Large intestine (tissue), 12 donors: ENCODE measurements at places on chromosomes 4 and X.
A peak's percentile ranks its signal among the peaks of the same experiment; 100 is the strongest.

DNA sequence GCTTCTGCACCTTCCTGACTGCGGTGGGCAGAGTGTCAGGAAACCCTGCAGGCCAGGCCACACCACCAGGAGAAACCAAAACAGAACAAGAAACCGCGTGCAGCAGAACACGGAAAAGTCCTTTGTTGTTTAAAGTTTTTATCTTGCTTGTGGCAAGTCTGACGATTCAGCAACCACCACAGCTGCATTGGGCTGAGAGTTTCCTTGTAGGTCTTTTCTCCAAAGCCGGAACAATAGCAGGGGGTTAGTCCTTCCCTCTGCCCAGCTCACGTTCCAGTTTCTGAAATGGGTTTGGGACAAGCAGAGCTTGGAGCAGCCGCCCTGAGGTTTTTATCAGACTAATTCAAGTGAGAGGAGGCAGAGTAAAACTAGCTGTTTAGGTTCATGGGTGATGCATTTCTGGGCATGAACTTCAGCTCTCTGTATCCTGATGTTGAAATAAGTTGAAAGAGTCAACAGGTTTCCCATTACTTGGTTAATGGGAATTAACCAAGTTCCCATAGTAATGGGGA, 216.9 kb downstream of the PTTG2 start:
- DNase-seq = no peak

DNA sequence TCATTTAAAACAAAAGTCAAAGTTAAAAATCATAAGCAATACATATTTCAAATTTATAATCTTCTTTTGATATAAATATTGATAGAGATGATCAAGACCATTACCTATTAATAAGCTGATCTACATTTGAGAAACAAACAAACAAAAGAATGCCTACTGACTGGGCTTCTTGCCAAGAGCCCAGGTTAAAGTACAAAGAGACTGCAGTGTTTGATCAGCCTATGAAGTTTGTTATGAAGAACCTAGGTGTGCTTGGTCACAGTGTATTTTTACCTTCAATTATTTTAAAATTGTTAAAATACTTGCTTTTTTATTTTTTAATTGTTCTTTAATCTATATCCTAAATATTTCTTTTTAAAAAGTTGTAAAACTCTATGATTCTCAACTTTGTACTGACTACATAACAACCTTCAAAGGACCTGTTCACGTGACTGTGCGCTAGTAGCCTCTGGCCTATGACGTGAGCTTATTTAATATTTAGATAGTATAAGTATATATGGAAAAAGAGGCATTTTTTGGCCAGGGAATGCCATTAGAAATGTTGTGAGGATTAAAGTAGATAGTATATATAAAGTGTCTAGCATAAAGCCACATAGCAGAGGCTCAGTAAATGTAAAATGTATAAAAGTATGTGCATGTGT, 11.4 kb upstream of the SLC39A8 start:
- peak; percentile 36 for DNase-seq

GRCh38 chrX:28590396-28590795, 3.1 kb downstream of the IL1RAPL1 start:
- no peak for DNase-seq

- no peak for DNase-seq
These were observed 2.7 kb downstream of the EPHA5 start for GRCh38 chr4:65667506-65668041.

DNA sequence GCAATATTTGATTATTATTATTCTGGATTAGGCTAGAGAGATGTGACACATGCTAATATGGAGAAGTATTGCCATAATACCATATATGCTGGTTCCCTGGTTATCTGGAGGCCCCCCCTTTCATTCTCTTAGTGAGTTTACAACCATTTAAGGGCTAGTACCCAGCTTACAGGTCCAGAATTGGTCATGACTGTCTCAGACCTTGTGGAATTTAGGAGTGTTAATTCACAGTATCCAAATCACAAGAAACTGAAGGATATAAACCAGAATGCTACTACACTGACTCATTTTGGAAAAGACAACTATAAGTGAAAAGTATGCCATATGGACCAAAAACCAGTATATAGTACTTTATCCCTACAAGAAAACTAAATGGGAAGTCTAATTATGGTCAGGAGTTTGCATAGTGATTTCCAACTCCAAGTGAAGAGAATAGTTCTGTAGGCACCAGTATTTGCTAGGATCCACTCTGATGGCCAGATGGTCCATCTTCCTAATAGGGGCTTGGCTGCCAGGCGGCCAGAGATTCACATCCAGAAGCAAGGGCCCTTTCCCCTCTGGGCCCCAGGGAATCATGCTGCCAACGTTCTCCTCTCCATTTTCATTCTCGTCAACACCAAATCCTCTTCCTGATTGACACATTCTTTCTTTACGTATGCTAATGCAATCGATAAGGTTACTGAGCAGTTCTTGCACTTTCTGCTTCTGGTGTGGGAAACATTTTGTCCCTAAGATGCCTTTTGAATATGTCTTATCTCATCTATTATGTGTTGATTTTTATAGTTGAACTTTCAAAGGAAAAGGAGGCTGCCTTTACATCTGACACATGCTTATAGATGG, 123.6 kb downstream of the SHROOM3 start:
- no peak for DNase-seq

- no peak for DNase-seq
These were observed 36.1 kb upstream of the OTUD4 start for GRCh38 chr4:145216535-145216934.

DNA sequence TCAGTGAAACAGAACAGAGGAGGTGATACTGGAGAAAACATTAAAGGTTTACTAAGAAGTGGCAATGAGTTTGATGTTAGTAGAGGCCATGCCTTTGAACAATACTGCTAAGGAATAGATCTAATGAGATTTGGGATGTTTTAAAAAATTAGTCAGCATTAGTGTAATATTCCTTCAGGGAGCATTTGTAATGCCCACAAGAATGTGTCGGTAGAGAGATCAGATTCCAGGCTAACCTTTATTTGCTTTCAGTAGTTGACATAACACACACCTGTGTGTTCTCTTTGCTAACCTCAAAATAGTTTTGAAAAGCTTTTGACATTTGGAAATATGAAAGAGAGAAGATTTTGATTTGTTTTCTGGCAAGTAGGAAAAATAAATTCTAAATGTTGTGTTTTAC, 328.8 kb downstream of the BMPR1B start:
- no peak for DNase-seq

GRCh38 chrX:136047969-136048368, 62.7 kb downstream of the SLC9A6 start:
- no peak for DNase-seq

DNA sequence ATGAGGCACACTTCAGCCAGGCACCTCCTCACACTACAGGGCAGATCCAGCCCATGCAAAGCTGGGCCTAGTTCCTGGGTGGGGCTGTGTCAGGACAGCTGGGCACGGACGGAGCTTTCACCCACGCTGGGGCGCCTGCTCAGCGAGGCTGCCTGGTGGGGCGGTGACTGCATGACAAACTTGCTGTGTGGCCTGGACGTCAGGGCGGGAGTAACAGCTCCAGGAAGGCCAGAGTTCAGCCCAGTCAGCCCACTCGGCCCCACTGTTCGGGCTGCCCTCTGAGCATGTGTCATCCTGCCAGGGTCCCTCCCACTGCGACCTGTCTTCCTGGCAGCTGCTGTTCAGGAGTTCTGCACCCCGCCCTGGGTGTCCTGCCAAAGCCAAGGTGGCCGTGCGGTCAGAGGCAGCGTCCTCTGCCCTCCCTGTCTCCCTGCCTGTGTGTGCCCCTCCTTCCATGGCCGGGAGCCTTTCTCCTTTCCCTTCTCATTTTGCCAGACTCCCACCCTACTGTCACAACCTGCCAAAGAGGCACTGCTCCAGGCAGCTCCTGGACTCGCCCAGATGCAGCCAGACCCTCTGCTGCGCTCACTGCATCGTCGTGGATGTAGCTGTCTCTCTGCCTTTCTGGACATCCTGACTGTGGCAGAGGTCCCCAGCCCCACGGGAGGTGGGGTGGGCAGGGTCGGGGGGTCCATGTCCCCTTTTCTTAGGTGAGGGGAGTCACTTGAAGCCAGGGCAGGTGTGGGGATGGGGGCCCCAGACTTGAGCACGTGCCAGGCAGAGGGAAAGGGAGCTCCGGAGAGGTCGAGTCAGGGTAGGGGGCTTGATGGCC, 33.0 kb upstream of the KIAA0232 start:
- peak; percentile 94 for DNase-seq

DNA sequence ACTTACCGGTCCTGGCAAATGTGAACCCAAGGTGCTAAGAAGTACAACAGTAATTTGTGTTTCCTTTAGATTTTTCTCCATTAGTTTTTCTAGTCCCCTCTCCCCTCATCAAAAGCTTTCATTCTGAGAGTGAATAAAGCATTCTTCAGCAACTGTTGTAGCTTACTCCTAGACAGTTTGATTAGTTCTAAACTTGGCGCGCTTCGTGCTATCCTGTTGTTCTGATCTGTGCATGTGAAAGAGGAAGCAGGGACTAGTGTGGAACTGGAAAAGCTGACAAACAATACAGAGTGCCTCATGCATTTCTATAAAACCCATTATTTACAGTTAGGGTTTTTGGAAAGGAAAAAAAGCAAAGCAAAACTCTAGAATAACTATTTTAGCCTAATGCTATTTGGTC, 556.9 kb upstream of the SLIT2 start:
- DNase-seq = no peak

- DNase-seq = peak; percentile 58
These were observed 4.7 kb upstream of the S100P start for GRCh38 chr4:6688879-6689505.

DNA sequence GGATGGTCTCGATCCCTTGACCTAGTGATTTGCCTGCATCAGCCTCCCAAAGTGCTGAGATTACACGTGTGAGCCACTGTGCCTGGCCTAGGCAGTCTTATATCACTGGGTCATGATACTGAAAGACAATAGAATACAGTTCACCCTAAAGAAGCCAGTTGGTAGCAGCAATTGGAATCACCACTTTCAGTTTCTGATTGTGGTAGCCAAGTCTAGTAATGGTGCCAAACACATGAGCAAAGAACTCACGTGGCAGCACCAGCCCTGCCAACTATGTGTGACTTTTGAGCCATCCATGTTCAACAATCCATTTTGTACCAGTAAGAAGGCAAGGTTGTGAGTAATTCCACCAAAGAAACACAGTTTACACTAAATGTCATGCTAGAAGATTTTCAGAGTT, 548.4 kb downstream of the KLHL13 start:
- DNase-seq = peak; percentile 23

- no peak for DNase-seq
These were observed 56.0 kb upstream of the STPG2 start for GRCh38 chr4:98199247-98199646.

DNA sequence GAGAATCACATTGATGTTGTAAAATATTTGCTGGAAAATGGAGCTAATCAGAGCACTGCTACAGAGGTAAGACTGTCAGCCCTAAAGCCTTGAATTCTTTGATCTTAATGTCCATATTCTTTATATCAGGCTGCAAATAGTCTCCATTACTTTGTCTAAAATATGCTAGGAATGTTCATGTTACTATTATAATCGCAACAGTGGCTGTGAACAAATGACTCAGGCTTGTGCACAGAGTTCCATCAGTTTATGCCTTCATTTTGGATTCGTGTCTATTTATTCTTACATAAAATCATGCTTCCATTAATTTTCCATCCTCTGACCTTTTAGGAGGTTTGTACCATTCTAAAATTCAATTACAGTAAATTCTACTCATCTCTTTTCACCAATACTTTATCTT, 182.7 kb downstream of the ANK2 start:
- DNase-seq = no peak

DNA sequence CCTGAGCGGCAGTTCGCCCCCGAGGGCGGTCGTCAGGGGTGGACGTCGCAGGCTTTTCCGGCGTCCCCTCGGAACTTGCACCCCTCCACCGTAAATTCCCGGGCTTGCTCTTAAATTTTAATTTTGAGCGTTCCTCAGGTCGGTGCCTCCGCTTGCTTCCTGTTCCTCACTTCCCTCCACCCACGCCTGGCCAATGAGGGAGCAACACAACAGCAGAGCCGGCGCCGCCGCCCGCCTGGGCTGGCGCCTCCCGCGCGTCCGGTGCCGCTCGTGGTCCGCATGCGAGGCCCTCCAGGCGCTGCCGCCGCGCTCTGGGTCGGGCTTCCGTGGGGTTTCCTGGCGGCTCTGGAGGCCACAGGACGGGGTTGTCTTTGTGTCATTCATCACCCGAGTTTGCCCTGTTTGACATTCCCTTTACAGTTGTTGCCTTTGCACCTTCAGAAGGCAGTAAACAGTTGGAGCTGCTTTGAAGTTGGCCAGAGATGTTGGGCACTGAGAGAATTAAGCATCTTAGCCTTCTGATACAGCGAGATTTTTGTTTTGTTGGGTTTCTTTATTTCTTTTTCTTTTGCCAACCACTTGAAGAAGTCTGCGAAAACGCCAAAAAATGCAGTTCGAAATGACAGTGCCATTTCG, 692 bp downstream of the SPCS3 start:
- peak; percentile 77 for DNase-seq

- peak; percentile 56 for DNase-seq
These were observed 10.4 kb downstream of the AFP start for GRCh38 chr4:73446336-73446938.

GRCh38 chrX:133630362-133630761, 215.1 kb upstream of the GPC4 start:
- DNase-seq = no peak

GRCh38 chrX:36908801-36909675, 99.1 kb upstream of the FAM47C start:
- no peak for DNase-seq

DNA sequence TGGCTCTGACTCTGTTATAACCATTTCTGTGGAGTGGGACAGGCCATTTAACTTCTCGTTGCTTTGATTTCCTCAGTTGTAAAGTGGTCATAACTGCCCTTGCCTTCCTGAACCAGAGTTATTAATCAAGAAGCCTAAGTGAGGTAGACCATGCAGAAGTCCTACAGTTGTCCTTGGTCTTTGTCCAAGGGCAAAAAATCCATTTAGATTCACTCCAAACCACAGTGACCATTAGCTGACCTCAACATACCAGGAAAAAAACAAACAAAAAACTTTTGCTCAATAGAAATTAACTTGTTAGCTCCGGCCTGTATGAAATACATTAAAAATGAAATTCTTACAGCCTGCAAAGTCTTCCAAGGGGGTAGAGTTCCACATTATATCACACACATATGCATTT, 52.7 kb downstream of the TBC1D9 start:
- no peak for DNase-seq
